ENCODE measurements at places on chromosomes 7 and 10.

DNA sequence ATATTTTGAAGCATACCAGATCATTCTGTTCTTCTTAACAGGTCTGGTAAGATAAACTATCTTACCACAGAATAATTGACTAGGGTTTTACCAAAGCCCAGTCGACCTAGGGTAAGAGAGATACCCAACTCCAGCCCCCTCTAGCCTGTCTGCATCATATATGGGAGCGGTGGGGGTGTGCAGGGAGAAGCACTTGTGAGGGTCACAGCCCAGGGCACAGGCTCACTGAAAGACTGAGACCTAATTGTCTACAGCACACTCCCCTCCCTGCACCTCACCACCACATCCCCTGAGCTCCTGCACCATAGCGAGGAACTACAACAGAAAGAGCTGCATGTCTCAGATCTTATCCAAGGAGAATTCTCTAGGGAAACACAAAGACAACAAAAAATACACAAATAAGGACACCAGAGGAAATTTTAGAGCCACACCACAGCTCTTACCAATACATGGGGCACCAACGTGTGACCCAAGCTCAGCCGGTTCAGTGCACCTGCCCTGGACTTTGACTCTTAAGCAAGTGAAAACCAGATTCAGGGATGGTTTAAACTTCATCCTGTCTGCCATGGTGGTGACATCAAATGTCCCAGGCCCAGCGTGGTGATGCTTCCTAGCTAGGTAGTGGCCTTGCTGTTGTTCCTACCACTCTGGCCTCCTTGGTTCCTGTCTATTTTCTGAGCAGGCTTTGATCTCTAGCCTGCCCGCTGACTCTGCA, 150.8 kb downstream of the HERPUD2 start:
- DNase-seq, result no peak

GRCh38 chr10:4622384-4622783, 203.6 kb upstream of the AKR1E2 start:
- no peak for DNase-seq

GRCh38 chr10:70890917-70891431, 2.6 kb upstream of the PCBD1 start:
- no peak for DNase-seq

DNA sequence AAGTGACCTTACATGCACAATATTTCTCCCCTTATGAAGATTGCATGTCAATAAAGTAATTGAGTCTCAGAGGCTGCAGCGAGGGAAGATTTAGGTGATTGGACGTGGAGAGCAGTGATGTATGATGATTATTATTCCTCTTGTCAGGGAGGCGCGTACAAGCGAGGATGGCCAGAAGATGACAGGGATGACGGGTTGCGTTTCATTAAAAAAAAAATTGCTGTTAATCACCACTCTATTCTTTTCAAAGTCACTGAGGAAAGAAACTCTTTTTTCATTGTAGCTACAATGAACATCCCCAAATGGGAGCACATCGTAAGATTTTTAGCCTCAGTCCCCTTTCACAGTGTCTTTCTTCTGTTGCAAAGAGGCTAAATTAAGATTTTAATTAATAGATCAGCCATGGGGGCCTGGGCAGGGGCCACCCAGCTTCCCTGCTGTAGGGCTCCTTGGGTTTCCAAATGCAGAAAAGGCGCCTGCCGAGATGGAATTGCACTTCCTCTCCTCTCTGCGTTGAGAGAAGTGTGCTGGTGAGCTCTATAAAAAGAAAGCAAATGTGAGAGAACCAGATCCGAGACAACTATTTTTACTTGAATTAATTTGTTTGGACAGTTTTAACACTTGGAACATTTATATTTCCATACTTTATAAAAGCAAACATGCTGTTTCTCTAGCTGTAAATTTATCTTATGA, 998.1 kb downstream of the LRMDA start:
- no peak for DNase-seq

DNA sequence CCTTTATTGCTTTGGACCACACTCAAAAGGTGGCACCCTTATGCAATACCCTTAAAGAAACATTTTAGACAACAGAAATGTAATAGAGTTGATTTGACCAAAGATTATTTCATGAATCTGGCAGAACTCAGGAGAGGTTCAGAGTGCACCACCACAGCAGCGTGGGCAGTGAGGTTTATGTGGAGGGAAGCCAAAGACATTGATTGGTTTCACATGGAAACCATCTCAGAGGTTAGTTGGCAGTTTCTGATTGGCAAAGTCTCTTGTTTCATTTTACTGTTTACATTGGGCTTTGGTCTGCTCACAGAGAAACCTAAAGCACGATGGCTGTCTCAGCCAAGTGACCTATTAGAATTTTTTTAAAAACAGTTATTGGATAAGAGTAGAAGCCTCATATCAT, 101.3 kb downstream of the SDHAF3 start:
- DNase-seq, result no peak

DNA sequence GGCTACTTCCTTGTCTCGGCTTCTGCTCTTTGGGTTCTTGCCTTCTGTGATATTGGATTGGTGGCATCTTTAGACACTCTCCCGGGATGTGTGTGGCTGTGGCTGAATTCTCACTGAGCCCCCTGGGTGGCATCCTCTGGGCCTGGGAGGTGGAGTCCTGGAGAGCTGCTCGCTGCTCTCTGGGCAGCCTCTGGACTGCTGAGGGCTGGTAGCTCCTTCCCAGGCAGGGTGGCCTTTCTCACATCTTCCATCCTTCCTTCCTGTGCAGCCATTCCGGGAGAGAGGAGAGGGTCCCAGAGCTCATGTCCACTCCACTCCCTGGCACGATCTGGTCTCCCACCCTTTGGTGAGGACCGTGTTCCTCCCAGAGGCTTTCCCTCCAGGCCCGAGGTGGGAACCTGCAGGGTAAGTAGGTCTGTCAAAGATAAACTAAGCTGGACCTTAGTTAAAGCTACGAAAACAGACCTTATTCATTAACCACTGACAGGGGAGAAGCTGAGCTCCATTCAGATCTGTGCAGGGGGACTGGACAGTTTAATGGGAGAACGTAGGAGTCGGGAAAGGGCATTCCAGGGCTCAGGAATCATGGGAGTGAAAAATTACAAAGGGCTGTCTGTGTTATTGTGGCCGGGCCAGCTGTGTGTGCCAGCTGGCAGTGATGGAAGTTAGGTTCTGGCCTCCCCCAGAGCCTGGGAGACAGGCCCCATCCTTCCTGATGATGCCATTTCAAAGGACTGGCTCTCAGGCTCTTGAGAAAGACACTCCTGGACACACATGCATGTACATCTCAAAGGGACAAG, 8.7 kb downstream of the ATP6V0E2 start:
- DNase-seq, result no peak

DNA sequence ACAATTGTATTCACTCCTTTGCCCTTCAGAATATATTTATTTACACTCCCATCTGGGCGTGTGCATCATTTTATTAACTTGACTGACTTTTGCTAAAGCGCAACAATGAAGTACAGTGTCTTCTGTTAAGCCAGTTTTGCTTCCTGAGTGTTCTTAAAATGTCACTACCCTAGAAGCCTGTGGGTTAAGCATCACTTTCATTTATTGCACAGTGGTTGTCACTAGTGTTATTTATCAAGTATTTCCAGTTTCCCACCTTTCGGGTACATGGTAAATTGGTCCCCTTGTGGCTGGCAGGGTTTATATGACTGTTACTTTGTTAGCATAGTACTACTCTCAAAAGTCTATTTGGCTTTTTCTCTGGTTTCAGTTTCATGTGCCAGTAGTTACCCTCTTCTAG, 3.3 kb downstream of the HILPDA start:
- no peak for DNase-seq

DNA sequence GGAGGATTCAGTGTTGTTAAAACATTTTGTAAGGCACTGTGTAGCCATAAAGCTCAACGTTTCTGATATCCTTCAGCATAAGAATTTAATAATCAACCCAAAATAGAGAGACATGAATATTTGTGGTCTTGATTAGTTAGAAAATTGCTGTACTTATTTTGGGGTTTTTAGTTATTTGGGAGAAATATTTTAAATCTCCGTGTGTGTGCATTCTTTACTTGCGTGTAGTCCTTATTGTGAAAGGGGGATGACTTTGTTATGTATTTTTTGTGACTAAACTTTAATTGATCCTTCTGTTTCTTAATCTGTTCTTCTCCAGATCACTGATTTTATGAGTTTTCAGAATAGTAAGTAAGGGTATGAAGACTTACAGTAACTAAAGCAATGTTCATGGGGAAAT, 81.2 kb downstream of the ZNRF2 start:
- DNase-seq, result no peak

GRCh38 chr10:33136781-33137180, 178.8 kb upstream of the ITGB1 start:
- DNase-seq, result no peak

DNA sequence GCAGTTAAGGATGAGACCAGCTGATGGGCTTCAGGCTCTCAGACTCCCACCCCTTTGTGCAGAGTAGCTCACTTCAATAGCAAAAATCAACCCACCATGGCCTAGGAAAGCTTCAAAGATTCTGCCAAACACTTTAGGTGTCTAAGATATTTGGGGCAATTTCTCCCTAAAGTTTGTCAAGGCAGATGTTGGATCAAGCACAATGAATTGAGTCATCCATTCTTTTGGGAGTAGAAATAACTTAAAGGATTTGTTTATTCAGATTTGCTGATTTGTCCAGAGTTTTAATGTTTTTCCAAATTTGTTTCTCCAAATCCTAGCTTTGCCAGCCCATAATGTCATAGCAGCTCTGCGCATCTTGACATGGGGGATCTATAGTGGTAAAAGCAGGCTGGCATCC, 855.1 kb downstream of the LRMDA start:
- no peak for DNase-seq

GRCh38 chr7:16805441-16805840, 642 bp upstream of the AGR2 start:
- DNase-seq, result no peak

- no peak for DNase-seq
These were observed 139.0 kb downstream of the TACC2 start for GRCh38 chr10:122127943-122128342.
